ENCODE measurements at places on chromosomes 16 and 17. TPM values are rescaled to one million over a fixed set of nuclear protein-coding genes. Genes with fewer than 3 reads are reported as not detected.

Gene ENPP7
- total RNA-seq = not detected

DNA sequence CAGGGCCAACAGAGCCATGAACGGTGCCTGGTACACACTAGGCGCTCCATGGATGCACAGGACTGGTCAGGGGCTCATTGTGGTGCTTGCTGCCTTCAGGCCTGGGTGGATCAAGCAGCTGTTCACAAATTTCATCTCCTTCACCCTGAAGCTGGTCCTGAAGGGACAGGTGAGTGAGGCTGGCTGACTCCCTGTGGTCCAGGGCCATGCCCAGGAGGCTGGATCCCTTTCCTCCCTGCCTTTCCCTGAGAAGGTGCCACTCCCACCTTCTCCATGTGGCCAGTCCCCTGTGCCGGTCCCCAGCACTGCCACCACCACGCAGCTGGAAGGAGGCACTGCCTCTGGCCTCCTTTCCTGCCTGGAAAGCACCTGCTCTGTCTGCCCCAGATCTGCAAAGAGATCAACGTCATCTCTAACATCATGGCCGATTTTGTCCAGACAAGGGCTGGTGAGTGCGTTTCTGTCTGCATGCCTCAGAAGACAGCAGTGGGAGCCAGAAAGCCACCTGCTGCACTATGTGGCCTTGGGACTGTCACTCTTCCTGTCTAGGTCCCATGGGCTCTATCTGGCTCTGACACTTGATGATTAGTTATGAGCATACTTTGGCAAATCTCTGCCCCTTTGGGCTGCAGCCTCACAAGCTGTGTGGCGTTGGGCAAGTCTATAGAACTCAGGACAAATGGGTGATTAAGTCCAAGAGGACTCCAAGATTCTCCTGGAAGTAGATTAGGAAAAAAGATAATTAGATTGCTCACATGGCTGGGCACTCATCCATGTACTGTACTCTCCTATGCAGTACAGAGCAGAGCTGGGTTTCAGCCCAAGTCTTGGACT lies 9.4 kb downstream of the CETP start:
- no peak for DNase-seq

DNA sequence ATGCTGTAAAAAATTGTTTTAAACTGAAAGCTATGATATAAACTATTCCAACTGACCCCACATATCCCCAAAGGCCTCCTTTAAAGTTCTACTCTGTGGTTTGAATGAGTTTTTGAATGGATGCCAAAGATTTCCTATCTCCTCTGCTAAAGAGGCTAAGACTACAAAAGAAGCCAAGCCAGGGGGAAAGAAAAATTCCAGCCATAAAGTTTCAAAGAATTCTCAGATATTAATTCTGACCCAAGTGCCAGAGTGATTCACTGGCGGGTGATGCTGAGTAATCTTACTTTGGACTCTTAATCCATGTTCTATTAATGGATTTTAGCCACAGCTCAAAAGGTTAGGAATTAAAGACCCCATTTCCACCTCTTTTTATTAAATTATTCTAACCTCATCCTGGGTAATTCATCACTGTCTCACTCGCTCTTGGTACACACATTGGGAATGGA lies 60.7 kb downstream of the HS3ST3A1 start:
- DNase-seq = no peak

- DNase-seq = no peak
These were observed 1.0 kb upstream of the MPDU1 start for GRCh38 chr17:7582396-7583252.

- no peak for DNase-seq
These were observed 182.9 kb upstream of the SOX9 start for GRCh38 chr17:71937914-71938313.

DNA sequence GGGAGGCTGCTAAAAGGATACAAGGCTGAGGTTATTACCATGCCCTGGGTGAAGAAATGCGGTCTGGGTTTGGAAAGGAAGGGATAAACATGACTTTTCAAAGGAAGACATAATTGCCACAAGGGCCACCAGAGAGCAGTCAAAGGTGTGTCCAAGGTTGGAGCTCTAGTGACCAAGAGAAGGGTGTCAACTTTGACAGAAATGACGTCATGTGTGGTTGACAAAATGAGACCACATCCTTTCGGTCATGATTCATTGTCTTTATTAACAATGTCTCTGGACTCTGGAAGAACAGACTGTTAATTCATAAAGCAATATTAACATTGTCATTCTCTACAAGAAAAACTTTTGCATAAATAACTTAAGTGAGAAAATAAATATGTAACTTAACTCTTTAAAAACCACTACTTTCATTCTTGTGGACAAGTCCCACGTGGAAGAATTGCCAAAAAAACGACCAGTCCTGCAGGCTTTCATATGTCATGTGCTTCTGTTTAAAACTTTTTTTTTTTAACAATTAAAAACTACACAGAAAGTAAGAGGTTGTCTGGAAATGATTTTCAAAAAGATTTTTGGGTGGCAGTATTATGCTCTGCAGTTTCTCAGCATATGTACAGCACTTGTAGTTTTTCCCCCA lies 5.0 kb downstream of the SOST start:
- no peak for DNase-seq

Gene TBC1D28
- not detected for total RNA-seq

DNA sequence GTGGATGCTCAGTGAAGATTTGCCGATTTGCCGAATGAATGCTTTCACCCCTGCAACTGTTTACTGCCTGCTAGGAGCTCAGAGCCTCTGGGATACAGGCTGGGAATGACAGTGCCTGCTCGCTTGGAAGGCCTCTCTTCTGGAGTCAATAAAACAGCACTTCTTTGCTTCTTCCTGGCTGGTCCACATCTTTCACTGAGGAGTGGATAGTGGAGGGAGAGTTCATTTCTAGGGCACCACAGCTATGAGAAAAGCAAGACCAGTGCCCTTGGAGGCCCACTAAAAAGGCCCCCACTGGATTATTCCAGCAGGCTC lies 3.1 kb upstream of the USP7 start:
- no peak for DNase-seq

DNA sequence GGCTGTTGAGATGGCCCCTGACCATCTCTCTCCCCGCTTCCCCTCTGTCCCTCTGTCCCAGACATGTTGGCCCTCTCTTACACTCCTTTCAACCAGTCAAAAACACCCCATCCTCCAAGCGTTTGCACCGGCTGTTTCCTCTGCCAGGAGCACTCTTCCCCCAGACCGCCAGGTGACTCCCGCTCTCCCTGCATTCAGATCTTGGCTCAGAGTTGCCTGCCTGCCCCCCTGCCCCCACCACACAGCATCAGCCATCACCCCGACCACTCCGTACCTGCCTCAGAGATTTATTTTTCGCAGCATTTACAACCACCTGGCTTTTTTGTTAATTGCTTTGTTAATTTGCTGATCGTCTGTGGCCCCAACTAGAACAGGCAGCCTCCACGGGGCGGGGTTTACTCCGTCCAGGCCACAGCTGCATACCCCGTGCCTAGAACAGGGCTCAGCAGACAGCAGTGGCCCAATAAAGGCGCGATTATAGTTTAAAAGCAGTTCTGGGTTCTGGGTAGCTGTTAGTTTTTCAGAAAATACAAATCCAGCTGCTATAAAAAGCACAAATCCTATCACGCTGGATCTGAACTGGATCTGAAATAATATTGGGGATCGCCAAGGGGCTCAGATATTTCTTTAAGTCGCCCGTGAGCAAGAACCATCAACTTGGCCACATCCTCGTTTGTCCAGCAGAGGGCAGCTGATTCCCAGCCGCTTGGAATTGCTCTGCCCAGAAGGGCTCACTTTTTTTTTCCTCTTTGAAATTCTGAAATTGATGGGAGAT lies 173.6 kb downstream of the IRF8 start:
- no peak for DNase-seq

DNA sequence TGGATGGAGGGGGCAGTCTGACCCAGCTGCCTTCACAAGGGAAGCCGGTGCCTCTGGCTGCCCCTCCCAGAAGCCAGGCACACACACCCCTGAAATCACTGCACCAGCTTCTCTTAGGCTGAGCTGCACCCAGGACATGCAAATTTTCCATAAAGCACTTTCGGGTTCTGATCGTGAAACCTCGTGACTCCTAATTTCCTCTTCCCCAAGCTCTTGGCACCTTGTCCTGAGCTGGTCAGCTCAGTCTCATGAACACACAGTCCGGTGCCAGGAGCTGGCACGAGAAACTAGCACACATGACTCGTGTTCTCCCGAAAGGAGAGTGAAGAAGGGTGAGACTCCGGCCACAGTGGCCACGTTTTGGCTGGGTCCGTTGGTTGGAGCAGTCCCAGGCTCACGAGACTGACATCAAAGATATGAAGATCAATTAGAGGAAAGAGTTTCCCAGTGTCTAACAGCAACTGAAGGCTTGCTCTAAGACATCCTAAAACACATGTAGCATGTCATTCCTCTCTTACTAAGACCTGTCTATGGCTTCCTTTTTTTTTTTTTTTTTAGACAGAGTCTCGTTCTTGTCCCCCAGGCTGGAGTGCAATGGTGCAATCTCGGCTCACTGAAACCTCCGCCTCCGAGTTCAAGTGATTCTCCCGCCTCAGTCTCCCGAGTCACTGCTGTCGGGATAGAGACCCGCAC lies 9.2 kb upstream of the ABR start:
- DNase-seq = peak; percentile 83

GRCh38 chr17:74972973-74973328 lies 392 bp upstream of the HID1 start:
- DNase-seq = no peak

Gene SLC22A31
- total RNA-seq = 0.81 TPM
